ENCODE measurements at places on chromosomes 6 and 20.
A peak's percentile ranks its signal among the peaks of the same experiment; 100 is the strongest.

DNA sequence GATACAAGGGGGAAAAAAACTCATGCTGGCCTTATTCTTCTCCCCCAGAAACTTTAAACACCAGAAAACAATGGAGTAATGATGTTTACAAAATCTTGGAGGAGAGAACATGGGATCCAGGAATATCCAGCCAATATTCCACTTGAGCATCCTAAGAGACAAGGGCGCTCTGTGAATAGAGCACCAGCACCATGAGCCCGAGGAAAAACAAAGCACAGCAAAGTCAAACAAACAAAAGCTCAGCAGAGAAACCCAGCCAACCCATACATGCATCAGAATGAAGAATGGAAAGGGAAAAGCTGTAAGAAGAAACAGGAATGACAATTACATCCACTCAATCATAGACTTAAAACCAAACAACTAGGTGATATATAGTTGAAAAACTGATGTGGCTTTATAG, 4.6 kb upstream of the NAA20 start:
- DNase-seq, result peak; percentile 42

- DNase-seq, result no peak
Measured at GRCh38 chr6:90049295-90049694, 155.0 kb downstream of the GJA10 start.

DNA sequence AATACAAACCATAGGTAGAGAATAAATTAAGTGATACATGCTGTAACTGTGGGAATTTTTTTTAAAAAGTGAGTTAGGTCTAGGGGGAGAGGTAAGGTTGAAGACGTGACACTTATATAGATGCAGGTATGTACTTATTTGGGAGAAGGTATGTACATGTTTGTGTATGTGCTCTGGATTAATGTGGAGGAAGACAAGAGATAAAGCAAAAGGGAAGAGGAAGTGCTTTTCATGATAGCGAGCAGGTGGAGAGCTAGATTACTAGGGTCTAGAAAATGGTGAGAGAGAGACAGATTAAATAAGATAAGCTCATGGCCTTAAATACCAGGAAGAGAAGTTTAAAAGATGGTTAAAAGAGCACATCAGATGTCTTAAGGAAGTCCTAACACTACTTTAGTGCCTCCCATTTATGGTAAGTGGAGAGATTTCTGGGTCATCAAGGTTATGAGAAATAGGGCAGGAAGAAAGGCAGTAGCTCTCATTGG, 92.5 kb downstream of the MAN1A1 start:
- DNase-seq, result no peak

GRCh38 chr6:7960848-7961247, 50.3 kb upstream of the TXNDC5 start:
- DNase-seq, result no peak

- no peak for DNase-seq
Measured at GRCh38 chr6:165575158-165575549, 87.9 kb downstream of the PDE10A start.

DNA sequence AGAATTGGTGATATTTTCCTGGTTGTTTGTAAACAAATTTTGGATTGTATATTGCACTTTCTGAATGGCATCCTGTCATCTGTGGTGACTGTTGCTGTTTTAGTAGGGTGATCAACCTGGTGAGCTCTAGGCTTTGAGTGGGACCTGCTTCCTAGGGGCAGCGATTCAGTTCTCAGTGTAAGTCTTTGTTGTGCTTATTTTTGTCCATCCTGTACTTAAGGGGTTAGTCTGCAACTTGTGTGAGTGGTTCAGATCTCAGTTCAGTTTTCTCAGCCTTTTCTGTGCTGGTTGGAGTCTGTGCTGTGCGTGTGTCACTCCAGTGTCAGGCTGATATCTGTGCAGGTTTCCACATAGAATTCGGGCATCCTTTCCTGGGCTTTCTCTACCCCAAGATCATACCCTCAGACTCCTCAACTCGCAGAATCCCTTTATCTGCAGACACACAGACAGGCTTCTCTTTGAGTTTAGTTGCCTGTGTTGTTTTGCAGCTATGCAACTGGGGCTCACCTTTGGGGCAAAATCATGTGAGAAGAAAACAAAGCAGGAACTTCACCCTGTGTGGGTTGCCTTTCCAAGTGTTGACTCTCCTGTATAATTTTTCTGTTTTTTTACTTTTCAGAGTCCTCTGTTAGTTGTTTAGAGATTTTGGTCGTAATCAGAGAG, 177.7 kb downstream of the FARS2 start:
- no peak for DNase-seq

GRCh38 chr6:156378853-156379252, 398.3 kb upstream of the ARID1B start:
- no peak for DNase-seq

DNA sequence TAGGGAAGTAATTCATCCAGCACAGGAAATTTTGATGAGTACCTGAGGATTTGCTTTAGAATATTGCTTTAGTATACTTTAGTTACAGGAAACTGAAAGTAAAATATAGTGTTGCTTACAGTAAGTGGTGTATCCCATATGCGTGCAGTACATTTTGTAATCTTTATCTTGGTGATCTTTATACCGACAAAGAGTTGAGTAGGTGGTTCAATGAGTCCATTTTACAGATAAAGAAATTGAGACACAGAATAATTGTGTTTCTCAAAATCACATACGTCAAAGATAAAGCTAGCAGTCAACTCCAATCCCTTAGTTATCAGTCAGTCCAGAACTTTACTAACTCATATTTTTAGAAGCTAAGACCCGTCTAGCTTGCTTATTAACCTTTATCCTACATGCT, 65.8 kb upstream of the E2F3 start:
- no peak for DNase-seq

GRCh38 chr6:89328976-89329375, 13.9 kb upstream of the GABRR2 start:
- no peak for DNase-seq

GRCh38 chr6:85580118-85580877, 13.4 kb downstream of the SNX14 start:
- no peak for DNase-seq

- no peak for DNase-seq
Measured at GRCh38 chr6:135117413-135117968, 62.9 kb upstream of the HBS1L start.

DNA sequence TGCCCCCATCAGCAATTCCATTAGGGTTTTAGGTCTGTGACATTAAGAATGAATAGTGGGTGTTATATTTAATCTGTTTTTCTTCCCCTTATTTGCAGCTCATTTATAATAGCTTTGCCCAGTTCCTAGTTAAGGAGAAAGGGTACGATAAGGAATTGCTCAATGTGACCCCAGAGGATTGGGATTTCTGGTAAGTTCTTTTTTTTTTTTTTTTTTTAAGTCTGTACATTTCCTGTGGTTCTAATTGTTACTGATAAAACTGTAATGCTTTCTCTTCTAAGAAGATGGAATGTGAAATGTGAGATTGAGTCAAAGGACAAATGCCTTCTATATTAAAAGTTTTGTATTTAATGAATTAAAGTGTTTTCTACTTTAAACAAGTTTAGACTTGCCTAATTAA, 5.5 kb downstream of the NT5DC1 start:
- DNase-seq, result no peak

- no peak for DNase-seq
Measured at GRCh38 chr20:51418137-51418529, 124.4 kb downstream of the NFATC2 start.

DNA sequence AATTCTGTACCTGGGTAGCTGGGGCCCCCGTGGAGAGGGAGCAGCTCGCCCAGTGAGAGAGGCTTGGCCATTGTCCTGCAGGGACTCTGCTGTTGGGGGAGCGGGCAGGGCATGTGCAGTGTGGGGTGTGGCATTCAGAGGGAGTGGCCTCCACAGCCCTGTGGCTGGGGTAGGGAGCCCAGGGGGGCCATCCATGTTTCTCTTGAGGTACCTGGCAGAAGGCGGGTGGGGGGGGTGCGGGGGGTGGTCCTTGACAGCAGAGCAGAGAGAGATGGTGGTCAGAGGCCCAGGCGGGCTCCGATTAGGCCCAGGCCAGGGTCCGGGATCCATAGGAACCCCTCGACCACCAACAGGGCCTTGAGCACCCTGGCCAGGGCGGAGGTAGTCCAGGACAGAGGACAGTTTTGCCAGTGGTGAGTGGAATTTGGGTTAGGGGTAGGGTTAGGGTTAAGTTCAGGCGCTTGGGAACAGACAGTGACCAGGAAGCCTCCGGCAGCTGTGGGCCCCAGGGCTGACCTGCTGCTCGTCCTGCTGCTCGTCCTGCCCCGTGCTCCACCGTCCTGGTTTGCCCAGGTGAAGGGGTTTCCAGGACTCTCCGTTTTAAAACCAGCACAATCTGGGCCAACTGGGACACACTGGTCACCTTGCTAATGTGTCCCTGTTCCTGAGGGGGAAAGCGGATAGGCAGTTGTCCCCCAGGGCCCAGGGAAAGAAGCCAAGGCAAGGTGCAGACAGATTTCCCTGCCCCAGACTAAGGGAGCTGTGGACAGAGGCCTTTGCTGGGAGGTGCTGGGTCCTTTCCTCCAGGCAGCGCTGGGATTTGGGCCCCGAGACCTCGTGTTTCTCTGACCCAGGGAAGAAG, 24.8 kb upstream of the MYT1 start:
- no peak for DNase-seq

DNA sequence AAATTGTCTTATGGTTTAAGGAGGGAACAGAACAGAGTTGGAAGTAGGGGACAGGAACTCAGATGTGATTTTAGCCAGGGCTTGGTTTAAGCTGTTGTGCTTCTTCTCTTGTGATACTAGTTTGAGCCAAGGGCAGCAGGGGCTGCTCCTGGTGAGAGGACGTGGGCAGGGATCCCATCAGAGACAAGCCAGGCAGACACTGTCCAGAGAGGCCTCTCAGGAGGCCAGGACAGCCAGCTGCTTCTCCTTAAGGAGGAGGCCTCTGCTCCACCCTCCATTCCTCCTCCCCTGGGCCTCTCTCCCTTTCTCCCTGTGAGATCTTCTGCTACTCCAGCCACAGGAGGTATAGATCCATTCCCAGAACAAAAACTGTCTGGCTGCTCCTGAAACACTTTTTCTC, 108.4 kb upstream of the MLN start:
- DNase-seq, result no peak

DNA sequence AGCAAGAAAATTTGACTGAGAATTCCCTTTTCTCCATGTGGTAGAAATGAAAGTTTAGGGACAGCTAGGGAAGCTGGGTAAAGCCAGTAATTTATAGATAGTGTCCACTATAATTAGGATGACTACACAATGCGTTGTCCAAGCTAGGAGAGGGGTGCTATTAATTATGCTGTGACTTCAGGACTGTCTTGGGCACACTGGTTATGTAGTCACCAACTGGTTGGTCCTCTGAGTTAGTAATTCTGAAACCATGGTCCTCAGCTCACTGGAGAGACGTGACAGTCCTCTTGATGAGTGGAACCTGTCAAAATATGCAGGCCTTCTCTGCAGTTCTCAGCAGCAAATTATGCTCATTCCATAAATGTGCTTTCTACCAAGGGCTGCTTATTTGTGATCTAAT, 94.6 kb upstream of the ENPP5 start:
- DNase-seq, result no peak

Data from anterior cingulate cortex (tissue), 58 donors.